Frontal cortex (tissue), 4 donors: ENCODE measurements at places on chromosomes 5 and 9.

GRCh38 chr5:62315376-62316175, 9.6 kb downstream of the KIF2A start:
- no peak for DNase-seq

DNA sequence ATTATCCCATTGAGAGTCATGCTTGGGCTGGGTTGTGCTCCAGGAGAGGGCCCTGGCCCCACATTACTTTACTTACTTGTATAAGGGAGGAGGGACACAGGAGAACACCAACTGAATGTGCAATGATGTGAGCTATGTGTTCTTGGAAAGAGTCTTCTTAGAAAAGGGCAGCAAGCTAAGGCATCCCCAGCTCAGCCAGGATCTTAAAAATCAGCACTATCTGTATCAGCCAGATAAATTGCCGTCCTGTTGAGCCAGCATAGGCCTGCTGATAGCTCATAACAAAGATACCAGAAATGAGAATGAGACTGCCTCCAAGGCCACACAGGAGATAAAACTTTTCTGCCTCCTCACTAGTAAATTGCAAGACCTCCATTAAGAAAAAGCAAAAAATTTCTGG, 357.5 kb downstream of the CAAP1 start:
- no peak for DNase-seq

- DNase-seq, result no peak
Measured at GRCh38 chr9:91150998-91151717, 210.6 kb downstream of the AUH start.

DNA sequence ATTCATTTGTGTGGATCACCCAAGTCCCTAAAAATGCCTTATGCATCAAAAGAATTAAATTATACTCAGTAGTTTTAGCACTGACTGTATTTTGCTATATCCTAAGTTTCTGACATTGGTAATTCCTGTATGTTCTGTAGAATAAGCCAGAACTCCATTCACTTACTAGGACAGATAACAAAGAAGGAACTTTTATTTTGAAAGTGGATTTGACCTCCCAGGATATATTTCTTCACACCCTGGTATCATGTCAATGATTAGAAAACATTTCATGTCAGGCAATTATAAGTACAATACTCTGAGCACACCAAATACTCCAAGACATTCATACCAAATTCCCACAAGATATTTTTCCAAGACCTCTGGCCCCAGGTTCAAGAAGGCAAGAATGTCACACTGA, 28.7 kb upstream of the MYOT start:
- no peak for DNase-seq

- no peak for DNase-seq
Measured at GRCh38 chr9:93064392-93065134, 6.1 kb downstream of the SUSD3 start.

- DNase-seq, result no peak
Measured at GRCh38 chr5:169433221-169433651, 132.3 kb upstream of the SLIT3 start.

- DNase-seq, result no peak
Measured at GRCh38 chr5:71747182-71747581, 28.1 kb downstream of the CARTPT start.

GRCh38 chr5:118303296-118303695, 685.1 kb downstream of the DTWD2 start:
- DNase-seq, result no peak

DNA sequence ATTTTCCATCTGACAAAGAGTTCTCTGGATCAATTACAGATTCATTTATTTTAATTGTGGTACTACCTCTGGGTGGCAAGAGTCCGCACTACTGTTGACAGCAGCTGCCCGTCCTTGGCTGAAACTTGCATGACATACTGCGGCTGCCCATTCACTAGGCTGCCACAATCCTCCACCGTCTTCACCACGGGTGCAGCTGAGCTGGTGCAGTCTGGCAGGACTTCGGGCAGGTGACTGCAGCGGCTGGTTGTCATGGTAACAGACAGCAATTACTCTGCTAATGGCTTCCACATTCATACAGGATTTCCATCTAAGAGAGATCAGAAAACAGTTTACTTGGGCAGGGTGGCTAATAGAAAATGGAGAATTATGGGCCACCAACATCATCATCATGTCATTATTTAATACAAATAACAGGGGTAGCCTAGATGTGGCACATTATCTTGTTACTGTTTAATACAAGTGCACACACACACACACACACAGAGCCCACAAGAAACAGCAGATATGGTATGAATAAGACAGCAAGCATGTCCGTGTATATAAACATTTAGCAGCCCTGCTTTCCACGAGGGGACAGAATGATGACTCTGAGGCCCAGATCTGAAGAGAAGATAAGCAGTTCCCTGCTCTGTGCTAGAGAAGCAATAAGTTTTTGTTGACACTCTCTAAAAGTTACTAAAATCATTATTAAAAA, 112.3 kb downstream of the MARCHF3 start:
- DNase-seq, result no peak

DNA sequence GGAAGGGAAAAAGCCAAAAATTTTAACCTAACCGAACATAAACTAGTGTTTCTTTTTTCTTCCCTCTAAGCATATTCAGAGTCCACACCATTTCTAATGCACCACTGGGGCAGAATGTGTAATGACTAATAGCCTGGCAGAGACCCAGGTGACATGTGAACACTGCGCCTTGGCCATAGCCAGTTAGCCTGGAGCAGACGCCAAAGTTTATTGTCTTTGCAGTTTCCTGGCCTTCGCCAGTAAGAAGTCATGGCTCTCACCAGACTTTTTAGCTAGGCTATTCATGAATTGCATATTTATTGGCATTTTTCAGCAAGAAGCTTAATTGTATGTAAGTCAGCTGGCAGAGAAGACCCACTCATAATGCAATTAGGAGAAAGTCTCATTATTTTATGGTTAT, 182.8 kb upstream of the SLC27A6 start:
- DNase-seq, result peak; percentile 8

- no peak for DNase-seq
Measured at GRCh38 chr5:38843665-38844064, 2.1 kb upstream of the OSMR start.

- DNase-seq, result no peak
Measured at GRCh38 chr9:18976221-18976708, 56.7 kb downstream of the SAXO1 start.

DNA sequence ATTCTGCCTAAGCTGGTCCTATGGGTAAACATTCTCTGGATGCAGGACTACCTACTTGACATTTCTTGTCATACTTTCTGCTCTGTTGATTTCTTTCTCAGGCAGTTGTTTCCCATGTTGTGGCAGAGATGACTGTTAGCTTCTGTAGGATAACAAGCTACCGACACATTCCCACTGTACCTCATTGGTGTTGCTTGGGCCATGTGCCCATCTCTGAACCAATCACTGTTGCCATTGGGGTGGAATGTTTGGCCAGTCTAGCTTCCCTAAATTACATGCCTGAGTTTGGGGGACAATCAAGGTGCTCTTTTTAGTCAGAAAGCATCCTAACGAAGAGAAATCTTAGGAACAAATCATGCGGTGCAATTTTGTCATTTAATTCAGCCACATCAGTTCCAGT, 212.0 kb downstream of the KDM4C start:
- no peak for DNase-seq

- no peak for DNase-seq
Measured at GRCh38 chr5:67643536-67643935, 446.9 kb upstream of the CD180 start.

- no peak for DNase-seq
Measured at GRCh38 chr9:134884492-134884891, 3.9 kb downstream of the FCN2 start.

DNA sequence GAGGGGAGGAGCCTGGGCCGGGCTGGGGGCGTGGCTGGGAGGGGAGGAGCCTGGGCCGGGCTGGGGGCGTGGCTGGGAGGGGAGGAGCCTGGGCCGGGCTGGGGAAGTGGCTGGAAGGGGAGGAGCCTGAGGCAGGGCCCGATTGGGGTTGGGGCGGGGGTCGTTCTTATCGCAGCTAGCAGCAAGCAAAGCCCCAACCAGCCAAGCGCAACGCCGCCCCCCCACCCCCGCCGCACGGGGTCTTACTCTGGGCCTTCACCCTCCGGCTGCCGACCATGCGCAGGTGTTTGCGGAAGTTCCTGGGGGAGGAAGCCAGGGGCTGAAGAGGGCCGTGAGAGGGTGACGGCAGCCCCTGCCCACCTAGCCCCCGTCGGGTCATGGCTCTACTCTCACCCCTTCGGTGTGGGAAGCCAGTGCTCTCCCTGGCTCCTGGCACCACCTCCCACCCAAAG, 5.0 kb downstream of the NSMF start:
- no peak for DNase-seq

DNA sequence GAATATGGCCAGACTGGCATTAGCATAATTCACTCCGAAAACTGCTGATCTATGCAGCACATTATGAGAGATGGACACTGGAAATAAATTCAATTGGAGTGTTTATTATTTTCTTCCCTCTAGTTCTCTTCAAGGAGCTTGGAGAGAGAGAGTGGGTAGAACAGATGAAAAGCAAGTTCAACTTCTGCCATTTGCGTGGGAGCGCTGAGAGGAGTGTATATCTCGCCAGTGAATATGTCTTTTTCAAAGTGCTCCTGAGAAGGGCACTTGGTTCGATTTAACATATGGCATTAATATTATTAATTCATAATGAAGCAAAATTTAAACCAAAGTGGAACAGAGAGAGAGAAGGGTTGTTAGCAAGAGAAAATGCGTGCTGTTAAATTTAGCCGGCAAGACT, 214.4 kb downstream of the DAB2IP start:
- DNase-seq, result no peak

- DNase-seq, result no peak
Measured at GRCh38 chr9:17480966-17481365, 97.9 kb upstream of the SH3GL2 start.

GRCh38 chr5:14872070-14872989, 752 bp upstream of the ANKH start:
- DNase-seq, result peak; percentile 56

DNA sequence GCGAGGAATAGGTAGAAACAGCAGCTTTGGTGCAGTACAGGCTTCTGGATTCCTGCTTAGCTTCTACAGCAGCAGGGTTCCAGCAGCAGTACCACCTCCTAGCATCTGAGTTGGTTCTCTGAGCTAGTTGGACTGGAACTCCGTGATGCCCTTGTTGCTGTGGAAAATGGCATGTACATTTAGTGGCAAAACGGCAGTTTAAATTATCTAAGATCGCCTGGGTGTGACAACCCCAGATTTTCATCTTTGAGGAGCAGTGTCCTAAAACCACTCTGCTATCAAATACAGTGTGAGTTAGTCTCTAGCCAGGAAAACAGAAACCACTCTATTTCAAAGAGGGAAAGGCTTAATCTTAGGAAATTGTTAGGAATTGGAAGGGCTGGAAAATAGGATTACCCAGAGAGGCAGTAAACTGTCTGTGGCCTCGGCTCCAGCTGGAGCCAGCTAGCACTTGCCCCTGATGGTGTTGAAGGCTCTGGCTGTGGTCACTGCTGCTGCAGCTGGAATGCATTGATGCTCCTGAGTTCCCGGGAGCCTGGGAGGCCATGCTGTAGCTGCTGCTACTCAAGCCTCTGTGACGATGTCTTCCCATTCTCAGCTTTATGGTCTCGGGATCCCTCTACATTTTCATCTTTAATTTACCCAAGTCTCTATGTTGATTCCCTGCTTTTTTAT, 29.4 kb downstream of the RAD23B start:
- no peak for DNase-seq

GRCh38 chr5:59256331-59256730, 637.2 kb downstream of the PDE4D start:
- DNase-seq, result no peak

DNA sequence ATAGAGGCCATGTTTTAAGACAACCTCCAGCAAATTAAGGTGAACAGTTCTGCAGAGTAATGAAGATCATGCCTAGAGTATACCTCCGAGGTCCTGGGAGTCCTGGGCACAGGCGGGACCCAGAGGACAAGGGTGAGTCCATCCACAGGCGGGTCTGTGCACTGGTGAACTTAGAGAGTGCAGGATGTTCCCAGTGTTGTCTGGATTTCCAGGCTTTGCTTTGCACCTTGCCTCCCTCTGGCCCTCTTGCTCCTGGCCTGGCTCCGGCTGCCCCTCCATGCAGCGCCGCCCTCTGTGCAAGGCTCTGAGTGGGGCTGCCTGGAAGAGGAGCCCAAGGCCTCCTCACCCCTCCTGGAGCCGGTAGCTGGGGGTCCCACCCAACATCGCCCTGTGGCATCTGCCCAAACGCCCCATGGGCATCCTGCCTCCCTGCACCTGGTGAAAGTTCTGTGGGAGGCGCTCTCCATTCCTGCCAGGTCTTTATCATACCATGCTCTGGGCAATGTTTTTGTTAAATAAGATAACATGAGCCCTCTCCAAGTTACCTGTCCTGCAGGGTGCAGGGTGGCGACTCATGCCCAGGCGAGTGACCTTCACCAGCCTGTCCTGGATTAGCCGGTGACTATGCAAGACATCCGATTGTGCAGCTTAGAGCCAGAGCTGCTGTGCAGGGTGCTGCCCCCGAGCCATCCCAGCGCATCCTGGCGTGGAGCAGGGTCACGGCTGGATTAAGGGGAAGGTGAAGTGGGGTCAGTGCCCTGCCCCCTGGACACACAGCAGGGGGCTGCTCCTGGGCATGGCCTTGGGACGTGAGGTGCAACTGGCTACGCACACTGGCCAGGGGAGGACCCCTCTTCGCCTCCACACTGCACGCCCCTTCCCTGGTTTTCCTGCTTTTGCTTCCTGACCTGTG, 41.3 kb upstream of the LPCAT1 start:
- DNase-seq, result peak; percentile 8

- DNase-seq, result no peak
Measured at GRCh38 chr9:99962680-99963261, 56.3 kb downstream of the STX17 start.

GRCh38 chr9:115191667-115192066, 73.7 kb upstream of the TNC start:
- no peak for DNase-seq

DNA sequence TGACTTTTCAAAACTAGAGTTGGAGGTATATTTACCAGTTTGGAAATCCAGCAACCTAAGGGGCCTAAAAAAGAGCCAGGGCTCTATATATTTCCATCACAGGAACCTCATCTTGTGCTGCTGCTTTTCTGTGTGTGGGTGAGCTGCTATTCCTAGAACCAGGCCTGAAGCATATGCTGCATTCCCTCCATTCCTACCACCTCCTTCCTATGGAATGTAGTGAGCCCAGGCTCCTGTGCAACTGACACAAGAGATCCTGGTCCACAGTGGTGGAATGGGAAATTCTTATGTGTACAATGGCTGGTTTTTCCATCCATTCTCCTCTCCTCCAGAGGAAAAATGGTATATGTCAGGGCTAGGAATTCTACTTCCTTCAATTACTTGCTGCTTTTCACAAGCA, 39.1 kb downstream of the SPEF2 start:
- DNase-seq, result no peak

DNA sequence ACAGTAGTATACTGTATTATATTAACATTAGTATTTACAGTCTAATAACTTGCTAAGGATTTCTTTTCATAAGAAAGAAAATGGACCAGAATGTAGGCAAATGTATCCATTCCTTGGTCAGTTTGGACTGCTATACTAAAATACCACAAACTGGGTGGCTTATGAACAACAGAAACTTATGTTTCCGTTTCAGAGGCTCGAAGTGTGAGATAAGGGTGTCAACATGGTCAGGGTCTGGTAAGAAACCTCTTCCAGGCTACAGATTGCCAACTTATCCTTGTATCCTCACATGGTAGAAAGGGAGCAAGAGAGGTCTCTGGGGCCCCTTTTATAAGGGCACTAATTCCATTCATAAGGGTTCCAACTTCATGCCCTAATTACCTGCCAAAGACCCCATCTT, 9.2 kb upstream of the ESM1 start:
- DNase-seq, result no peak
